Activated naive CD4-positive, alpha-beta T cell treated with anti-CD3 and anti-CD28 coated beads, Interleukin-2, amount 50 U/mL, for 72 hours (primary cell): ENCODE measurements at places on chromosomes 11 and 22. TPM values are rescaled to one million over a fixed set of nuclear protein-coding genes. Genes with fewer than 3 reads are reported as not detected.
A peak's percentile ranks its signal among the peaks of the same experiment; 100 is the strongest.

The MGAT3 gene
- total RNA-seq = 2.8 TPM

GRCh38 chr11:23143022-23143421 is 282.7 kb upstream of the CCDC179 start:
- DNase-seq = no peak

DNA sequence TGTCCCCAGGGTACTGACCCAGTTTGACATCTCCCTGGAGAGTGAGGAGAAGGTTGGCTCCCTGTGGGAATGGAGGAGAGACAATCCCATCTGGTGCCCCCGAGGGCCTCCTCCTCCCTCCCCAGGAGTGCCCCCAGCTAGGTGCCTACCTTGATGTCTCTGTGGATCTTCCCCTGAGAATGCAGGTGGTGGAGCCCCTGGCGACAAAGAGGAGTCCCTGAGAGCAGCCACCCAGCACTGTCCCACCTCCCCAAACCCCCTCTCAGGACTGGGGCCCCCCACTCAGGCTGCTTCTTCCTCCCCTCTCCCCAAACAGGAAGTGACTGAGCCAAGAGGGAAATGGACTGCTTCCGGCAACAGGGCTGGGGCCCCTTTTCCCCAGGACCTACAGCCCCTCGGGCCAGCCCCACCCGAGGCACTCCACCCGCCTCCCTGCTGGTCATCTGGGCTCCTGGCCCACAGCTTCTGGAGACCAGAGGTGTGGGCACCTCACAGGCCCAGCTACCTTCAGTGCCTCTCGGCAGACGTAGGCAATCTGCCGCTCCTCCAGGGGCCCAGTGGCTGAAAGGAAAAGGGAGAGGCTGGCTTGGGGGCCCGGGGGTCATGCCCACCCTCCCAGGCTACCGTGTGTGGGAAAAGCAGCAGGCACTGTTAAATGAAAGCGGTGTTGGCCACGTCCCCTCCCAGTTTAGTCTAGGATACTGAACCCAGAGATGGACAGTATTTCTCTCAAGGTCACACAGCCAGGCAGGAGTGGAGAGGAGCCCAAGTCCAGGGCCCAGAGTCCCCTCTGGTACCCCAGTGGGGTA is 1.2 kb downstream of the MAP4K2 start:
- DNase-seq = no peak

- no peak for DNase-seq
Observed at GRCh38 chr11:76553554-76554476, 109.0 kb downstream of the EMSY start.

DNA sequence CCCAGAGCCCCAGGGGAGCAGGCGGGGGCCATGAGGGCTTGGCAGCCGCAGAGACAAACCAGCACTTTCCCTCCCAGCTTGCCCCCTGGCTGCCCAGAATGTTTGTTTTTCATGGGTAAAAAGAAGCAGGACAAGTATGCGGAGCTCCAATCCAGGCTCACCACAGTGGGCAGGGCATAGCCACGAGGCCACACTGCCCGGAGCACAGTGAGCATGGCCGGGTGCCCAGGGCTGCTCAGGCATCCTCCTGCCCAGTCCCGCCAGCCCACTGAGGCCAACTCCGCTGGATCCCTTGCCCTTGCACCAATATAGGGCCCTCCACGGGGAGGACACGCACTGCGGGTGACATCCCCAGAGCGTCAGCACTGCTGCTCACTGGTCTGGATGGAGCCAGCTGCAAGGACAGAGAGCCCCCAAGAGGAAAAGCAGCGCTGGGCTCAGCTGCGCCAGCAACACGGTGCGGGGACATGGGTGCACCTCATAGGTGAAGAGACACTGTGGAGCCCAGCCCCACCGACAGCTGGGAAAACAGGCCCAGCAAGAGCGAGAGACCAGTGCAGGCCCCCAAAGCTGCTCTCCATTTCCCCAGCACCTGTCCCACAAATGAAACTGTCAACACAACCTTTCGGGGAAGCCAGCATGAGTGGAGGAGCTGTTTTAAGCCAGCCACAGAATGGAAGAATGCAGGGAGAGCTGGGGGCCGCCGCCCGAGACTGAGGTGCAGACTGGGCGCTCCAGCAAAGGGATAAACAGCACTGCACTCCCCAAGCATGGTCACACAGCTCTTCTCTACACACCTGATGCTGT is 24.8 kb downstream of the ARVCF start:
- DNase-seq = no peak

- no peak for DNase-seq
Observed at GRCh38 chr11:1300121-1300520, 9.3 kb downstream of the TOLLIP start.

DNA sequence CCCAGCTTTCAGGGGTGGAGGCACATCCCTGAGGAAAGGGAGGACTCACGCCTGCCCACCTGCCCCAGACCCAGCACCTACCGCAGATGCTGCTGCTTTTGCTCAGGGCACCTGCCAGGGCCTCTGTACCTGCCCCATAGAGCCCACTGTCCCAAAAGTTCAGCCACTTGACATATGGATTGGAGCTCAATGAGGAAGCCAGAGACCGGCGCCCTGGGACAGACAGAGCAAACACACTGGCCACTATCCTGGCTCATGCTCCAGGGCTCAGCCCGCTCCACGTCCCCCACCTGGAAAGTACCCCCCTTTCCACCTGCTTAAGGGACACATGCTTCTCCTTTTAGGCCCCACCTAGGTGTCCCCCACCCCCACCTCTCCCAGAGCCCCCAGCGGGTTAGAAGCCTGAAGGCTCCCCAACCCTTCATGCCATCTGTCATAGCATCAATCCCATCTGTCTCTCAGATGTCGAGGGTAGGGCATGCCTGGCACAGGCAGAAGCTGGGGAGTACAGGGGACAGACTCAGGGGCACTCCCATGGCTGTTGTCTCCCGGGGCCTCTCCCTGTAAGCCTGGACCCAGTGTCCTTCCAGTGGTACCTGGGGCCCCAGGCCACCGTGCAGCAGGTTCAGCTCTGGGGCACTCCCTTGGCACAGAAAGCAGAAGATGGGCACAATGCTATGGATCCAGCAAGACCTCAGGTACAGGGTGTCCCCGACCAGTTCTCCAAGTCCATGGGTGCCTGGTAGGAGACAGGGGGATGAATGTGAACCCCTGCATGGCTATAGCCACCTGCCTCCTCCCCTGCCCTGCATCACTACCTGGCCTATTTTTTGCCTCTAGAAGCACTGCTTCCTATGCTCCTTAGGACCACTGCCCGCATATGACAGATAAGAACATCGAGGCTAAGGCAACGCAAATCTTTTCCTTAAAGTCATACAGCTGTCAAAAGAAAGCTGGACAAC is 2.2 kb upstream of the P2RX6 start:
- DNase-seq = no peak

- DNase-seq = no peak
Observed at GRCh38 chr11:91794146-91794545, 430.5 kb upstream of the FAT3 start.

- DNase-seq = no peak
Observed at GRCh38 chr22:44188316-44188715, 7.6 kb downstream of the PARVG start.

DNA sequence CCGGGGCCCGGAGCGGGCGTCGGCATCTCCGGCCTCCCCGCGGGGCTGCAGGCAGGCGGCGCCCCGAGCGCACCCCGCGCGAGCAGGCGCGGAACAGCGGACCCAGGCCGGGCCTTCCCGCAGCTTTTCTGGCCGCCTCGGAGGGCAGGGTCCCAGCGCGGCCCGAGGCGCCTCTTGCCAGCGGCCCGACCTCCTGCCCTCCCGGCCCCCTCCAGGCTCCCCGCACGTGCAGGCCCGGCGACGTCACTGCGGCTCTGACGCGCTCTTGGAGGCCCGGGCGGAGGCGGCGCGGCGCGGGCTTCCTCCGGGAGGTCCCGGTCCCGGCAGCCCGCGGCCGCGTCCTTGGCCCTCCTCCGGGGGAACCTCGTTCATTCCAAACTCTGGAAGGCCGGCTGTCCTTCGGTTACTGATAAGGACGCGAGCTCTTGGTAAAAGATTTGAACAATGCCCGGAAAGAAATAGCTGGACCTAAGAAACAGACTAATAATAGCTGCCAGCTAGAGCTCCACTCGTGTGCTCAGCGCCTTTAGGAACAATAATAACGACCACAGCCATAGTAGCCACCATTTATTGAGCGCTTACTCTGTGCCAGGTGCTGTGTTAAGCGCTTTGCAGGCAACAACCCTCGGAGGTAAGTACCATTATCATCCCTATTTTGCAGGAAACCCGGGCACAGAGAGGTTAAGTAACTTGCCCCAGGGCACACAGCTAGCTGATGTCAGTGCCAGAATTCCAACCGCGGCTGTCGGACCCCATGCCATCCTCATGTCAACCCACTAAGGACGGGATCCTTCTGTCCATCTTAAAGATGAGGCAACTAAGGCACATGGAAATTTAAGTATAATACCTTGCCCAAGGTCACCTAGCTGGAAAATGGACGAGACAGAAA is 39.1 kb upstream of the CREB3L1 start:
- peak; percentile 64 for DNase-seq

The DNAJB7 gene
- not detected for total RNA-seq

- DNase-seq = no peak
Observed at GRCh38 chr11:61367406-61367805, 5.2 kb downstream of the TMEM138 start.

GRCh38 chr11:19426011-19426755 is 185.4 kb upstream of the E2F8 start:
- no peak for DNase-seq

The TOP3B gene
- total RNA-seq = 41.4 TPM

DNA sequence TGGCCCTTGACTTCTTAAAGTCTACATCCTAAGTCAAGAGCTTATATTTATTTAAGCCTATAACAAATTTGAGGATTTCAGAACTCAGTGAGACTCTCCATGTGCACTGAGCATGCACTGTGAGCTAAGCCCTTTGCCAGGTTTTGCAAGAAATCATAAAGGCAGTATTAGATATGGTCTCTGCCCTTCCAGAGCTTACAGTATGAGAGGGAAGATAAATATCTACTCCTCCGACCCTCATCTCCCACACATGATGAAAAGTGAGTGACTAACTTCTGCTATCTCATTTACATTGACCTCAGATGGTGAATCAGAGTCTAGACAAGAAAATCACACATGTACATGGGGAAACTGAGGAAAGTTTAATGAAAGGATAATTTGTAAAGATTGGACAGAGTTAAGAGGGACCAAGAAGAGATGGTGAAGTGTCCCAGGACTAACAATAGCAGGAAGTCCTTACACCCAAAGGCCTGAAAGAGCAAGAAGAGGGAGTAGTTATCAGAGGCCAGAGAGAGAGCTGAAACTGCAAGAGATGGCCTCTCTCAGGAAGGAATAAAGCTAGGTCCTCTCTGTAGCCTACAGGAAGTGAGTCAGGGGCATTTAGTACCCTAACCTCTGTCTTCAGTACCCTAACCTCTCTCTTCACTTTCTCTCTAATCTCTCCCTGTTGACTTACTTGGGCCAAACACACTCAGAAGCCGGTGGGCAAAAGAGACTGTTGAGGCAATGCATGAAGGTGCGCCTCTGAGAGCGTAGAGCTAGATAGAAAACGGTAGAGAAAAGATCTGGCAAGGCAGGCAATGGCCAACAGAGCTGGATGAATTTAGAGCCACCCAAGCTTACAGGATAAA is 23.0 kb upstream of the BLID start:
- DNase-seq = no peak

The CARD16 gene
- 9.7 TPM for total RNA-seq

The CCS gene
- 23.2 TPM for total RNA-seq

- no peak for DNase-seq
Observed at GRCh38 chr11:65389294-65389980, 3.0 kb downstream of the FRMD8 start.
